ENCODE measurements at places on chromosomes 4 and X.

GRCh38 chrX:85859426-85859825 is 187.9 kb downstream of the CHM start:
- no peak for DNase-seq

- no peak for DNase-seq
Measured at GRCh38 chr4:126976850-126977632, 655.7 kb upstream of the INTU start.

- DNase-seq: no peak
Measured at GRCh38 chrX:141632124-141632523, 42.6 kb downstream of the SPANXA2 start.

- DNase-seq: no peak
Measured at GRCh38 chr4:86357608-86358007, 2.2 kb downstream of the MAPK10 start.

- DNase-seq: no peak
Measured at GRCh38 chr4:184853436-184853835, 27.7 kb upstream of the ACSL1 start.

GRCh38 chr4:2060611-2061185 is 1.6 kb downstream of the NAT8L start:
- no peak for DNase-seq

DNA sequence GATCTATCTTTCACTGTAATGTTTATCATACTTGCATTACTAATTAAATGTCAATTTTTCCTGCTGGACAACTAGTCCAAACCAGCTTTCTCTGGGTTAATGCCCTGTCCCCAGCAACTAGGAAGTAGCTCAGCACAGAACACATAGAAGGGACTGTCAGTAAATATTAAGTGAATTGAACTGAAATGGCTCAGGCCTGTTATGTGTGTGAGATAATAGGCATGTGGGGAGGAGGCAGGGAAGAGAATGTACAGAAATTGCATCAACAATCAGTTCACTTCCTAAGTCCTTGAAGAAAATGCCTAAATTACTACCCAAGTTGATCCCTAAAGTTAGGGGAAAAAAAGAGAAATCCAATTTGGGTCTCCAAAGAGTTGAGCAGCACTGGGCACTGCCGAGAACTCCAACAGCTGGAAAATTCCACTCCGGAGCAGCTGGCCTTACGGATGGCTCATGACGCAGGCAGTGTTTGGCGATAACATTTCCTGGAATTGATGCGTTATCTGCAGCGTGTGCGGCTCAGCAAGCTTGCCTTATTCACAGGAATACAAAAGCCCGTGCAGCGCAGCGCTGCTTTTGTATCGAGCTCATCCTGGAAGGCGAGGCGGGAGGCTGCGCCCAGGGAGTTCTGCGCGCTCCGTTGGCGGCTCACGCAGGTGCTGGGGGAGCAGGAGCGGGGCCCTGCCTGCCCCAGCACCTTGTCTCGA is 297.3 kb upstream of the LCORL start:
- DNase-seq: no peak

DNA sequence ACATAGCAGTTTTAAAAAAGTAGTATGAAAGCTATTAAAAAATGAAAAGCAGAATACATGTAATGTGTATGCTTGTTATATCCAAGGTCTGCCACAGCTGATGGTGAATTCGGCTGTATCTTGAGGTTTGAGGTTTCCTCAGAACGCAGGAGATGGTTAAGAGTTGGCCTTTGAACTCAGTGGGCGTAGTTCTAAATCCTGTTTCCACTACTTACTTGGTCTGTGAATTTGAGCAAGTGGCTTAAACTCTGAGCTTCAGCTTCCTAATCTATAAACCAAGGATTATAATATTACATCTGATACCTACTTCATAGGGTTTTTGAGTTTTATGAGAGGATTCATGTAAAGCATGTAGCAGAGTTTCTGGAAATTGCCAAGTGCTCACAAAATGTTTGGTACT is 125.2 kb downstream of the STIM2 start:
- peak; percentile 16 for DNase-seq

- DNase-seq: no peak
Measured at GRCh38 chrX:9859711-9860555, 73.7 kb downstream of the SHROOM2 start.

- no peak for DNase-seq
Measured at GRCh38 chr4:145899886-145900460, 38.6 kb downstream of the ZNF827 start.

DNA sequence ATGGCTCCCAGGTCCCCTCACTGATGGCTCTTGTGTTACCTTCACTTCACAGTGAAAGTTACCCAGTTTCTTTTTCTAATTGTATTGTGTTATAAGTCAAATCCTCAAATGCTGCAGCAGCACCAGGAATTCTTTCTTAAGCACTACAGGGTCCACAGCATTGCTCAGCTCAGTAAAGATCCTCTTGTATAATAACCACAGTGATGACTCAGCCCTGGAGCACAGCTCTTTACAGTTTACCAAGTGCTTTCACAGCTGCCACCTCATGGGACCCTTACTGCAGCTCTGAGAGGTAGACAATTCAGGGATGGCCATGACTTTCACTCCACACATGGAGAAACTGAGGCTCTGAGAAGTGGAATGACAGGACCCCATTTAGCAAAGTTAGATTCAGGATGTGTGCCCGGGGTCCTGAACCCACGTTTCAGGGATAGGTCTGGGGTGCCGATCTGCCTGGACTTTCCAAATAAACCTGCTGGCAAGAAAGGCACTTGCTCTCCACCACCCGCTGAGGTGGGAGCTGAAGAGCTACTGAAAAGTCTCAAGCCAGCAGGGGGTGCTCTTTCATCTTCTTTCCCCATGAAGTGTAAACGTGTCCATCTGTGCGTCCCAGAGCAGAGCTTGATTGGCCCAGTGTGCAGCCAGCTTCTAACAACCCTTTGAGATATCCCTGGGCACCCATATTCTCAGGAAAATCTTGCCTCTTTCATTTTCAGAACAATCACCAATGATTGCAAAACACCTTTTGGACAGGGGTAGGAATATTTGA is 35.7 kb upstream of the GABRQ start:
- DNase-seq: no peak

- DNase-seq: no peak
Measured at GRCh38 chr4:134687646-134688628, 486.3 kb upstream of the PABPC4L start.

GRCh38 chr4:104494185-104494584 is 509 bp downstream of the CXXC4 start:
- DNase-seq: no peak

- DNase-seq: no peak
Measured at GRCh38 chr4:156496797-156497196, 474.8 kb downstream of the PDGFC start.

DNA sequence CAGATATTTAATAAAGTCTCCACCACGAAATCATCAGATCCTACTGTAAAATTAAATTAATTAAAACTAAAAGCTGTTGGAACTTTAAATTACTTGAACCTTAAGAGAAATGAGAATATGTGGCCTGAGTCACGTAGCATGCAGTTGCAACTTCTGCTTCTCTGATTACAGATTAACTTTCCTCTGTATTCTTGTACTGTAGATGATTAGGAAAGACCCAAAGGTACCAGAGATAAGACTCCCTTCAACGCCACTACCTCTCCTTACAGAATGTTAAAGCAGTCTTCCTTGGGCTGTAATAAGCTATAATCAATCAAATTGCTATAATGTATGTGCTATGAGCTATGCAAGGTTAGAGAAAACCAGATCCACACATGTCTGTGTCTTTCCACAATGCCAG is 47.9 kb downstream of the FAM13A start:
- DNase-seq: no peak

DNA sequence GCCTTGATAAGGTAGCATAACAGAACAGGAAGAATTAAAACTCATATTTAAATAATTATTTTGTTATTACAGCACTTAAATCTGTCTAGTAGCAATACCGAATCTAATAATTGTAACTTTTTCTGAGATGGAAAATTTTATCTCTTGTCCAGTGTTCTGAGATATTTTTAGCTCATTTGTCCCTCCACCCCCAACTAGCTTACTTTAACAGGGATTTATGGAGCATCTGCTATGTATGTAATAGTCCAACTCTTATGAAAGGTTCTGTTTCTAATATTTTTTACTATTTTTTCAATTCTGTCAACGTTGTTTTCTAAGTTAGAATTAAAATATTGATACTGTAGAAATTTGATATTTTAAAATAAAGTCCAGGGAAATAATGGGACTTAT is 38.2 kb upstream of the NUDT6 start:
- no peak for DNase-seq

DNA sequence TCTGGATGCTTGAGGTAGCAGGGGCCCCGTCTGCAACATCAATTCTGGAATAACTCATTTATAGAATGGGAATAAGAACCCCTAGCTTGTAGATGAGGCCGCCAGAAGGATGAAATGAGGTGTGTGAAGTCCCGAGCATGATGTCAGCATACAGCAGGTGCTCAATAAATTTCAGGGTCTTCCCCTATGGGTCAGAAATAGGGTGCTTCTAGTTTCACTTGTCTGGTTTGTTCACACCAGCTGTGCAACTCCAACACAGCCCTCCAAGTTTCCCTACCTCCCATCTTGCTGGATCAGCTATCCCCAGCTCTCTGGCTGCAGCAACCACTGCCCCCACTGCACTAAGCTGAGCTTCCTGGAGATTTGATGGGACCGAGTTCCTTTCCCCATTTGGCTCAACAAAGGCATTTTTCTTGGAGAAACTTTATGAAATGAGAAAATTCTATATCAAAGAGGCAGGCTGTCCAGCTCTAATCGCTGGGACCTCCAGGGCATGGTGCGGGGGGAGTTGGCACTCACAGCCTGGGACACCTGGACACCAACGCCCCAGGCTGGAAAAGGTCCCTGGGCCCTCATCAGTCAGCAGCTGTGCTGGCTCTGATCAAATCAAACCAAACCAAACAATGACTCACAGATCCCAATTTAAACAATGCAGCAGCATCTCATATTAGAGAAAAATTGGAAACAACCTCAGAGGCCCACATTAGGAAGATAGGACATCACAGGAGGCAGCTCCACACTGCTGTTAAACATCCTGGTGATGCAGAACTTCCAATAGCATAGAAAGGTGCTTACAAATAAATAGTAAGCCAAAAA is 13.3 kb downstream of the SLC2A9 start:
- DNase-seq: no peak

GRCh38 chrX:149830192-149830873 is 48.6 kb downstream of the MAGEA9 start:
- DNase-seq: peak; percentile 23

- no peak for DNase-seq
Measured at GRCh38 chr4:15995826-15996225, 32.9 kb upstream of the FGFBP2 start.

Data from activated gamma-delta T cell treated with Interleukin-2 at 50 U/mL for 16 hours (primary cell).